ENCODE measurements at places on chromosomes 2 and 18.

GRCh38 chr18:63882333-63883141 is 5.0 kb upstream of the SERPINB2 start:
- DNase-seq = no peak

- DNase-seq = no peak
These were observed 35.4 kb upstream of the EML4 start for GRCh38 chr2:42133771-42134195.

- no peak for DNase-seq
These were observed 270.1 kb downstream of the TCF4 start for GRCh38 chr18:55317864-55318263.

DNA sequence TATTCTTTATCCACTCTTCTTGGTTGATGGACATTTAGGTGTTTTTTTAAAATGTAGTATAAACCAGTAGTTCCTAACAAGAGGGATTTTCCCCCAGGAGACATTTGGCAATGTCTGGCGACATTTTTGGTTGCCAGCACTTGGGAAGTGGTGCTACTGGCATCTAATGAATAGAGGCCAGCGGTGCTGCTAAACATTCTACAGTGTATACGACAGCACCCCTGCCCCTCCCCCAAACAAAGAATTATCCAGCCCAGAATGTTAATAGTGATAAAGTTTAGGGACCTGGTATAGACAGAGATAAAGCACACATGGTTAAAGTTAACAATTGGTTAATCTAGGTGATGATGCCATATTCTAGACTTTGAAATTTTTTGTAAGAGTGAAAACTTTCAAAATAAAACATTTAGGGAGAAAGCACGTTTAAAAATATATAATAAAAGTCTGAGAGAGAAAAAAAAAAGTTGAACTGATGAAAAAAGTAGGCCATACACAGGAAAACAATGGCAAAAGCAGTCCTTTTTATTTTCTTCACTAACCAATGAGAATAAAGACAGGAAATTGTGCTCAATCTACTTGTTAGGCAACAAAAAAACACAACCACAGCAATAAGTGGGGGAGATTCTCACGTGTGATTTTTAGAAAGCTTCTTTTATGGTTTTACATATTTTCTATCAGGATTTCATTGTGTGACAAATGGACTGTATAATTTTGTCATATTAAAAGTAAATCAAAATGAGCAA is 14.8 kb downstream of the FBXO48 start:
- DNase-seq = no peak

DNA sequence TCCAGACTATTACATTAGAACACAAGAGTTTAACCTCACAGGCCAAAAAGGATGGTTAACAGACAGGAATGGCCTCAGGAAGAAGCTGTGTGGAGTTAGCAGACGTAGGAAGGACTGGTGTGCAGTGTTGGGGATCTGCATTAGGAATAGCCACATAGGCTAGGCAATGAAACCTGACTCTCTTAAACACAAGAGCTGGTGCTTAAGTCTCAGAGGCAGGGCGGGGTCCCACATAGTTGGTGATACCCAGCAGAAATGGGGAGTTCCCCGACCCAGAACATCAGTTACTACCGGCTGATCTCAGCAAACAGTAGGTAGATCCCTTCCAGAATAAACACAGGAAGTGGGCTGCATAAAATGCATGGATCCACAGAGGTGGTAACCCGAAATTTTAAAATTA is 64.1 kb downstream of the CCDC93 start:
- no peak for DNase-seq

- no peak for DNase-seq
These were observed 50.9 kb upstream of the BIN1 start for GRCh38 chr2:127157651-127158485.

DNA sequence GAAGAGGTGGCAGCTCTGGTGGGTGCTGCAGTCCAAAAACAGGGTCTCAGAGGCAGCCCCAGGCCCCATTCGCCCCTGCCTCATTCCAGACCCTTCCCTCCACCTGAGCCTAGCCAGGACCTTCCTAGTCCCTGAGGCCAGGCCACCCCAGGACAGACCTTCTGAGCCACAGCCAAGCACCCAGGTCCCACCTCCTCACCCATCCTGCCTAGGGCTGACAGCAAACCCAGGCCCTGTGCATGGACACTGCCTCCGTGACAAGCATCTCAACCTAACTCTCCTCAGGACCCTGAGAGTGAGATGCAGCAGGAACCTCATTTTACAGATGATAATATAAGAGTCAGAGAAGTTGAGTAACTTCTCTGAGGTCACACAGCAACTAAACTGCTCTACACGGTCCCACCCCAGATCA is 15.5 kb downstream of the ADRA2B start:
- no peak for DNase-seq

GRCh38 chr2:2590141-2590540 is 259.1 kb upstream of the MYT1L start:
- DNase-seq = no peak

- DNase-seq = no peak
These were observed 178.1 kb downstream of the IKZF2 start for GRCh38 chr2:212973347-212973746.

DNA sequence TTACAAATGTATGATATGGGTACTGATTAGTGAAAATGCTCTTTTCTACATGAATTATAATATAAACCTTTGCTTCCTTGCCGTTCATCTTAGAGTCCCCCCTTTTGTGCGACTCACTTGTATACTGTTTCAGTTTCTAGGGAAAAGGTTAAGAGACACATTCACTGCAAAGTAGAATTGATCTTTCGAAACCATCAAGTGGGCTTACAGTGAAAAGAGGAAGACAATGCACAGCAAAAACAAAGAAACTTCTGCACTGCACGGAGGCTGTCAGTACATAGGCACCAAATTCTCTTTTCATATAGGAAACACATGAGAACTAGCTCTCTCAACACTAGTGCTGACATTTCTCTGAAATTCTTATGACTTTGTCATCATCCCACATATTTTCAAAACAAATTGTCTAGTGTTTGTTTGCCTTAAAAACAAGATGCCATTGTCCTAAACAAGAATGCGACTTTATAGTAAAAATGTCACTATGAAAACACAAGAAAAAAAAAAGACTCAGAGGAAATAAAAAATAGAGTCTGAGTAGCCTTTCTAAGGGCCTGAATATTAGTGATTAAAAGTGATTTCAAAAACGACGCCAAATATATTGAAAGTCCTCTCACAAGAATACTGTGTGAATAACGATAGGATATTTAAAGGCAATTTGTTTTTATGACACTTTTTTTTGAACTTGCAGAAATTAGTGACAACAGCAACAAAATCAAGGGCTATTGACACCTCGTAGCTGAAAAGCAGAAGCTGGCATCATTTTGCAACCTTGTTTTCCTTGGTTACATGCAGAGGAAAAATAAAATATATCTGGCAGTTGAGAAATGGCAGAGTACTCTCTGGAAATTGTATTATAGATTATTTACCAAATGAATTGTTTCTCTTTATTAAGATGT is 827.0 kb downstream of the BCL11A start:
- DNase-seq = no peak

- no peak for DNase-seq
These were observed 50.8 kb upstream of the REG3A start for GRCh38 chr2:79210274-79210917.

GRCh38 chr2:173175222-173175621 is 99.6 kb downstream of the MAP3K20 start:
- no peak for DNase-seq

GRCh38 chr2:241126771-241127202 is 22.5 kb downstream of the PASK start:
- DNase-seq = no peak
